ENCODE measurements at places on chromosomes 5 and 9. TPM values are rescaled to one million over a fixed set of nuclear protein-coding genes. Genes with fewer than 3 reads are reported as not detected.

PCDHGC4 gene
- 0.05 TPM for total RNA-seq

GRK6 gene
- 239 TPM for total RNA-seq

CNTLN gene
- total RNA-seq, result 1.7 TPM

MEGF10 gene
- not detected for total RNA-seq

GFI1B gene
- total RNA-seq, result not detected

GPR150 gene
- 0.48 TPM for total RNA-seq

IL11RA gene
- 83.8 TPM for total RNA-seq

SPINK13 gene
- not detected for total RNA-seq

RIMOC1 gene
- total RNA-seq, result 24.6 TPM

KCNN2 gene
- total RNA-seq, result not detected

OR1J2 gene
- total RNA-seq, result not detected

OLFML2A gene
- not detected for total RNA-seq

DDX4 gene
- total RNA-seq, result 0.98 TPM

BARX1 gene
- total RNA-seq, result 0.20 TPM

LTC4S gene
- total RNA-seq, result 3.1 TPM

PFDN1 gene
- total RNA-seq, result 49.1 TPM

C9orf153 gene
- total RNA-seq, result 0.25 TPM

SPATA31A5 gene
- not detected for total RNA-seq

KIF12 gene
- total RNA-seq, result not detected

CER1 gene
- total RNA-seq, result not detected
